ENCODE measurements at places on chromosomes 1 and 21.

DNA sequence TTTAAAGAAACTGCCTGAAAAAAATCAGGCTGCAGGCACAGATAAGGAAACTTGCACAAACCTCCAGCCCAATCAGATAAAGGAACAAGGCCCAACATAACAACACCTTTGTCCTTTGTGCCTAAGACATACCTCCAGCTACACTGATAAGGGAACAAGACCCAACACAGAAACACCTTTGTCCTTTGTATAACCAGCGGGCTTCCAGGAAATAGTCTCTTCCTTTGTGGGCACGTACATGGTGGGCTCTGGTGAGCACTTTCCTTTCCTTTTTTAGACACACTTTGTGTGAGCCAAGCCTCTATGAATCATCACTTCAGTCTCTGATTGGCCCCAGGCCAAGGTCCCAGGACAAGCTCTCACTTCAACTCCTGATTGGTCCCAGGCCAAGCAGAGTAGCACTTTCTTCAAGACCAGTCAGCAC is 23.6 kb downstream of the ZNF670 start:
- no peak for DNase-seq

- peak; percentile 51 for DNase-seq
These were observed 81.0 kb downstream of the MAN1C1 start for GRCh38 chr1:25697435-25698217.

DNA sequence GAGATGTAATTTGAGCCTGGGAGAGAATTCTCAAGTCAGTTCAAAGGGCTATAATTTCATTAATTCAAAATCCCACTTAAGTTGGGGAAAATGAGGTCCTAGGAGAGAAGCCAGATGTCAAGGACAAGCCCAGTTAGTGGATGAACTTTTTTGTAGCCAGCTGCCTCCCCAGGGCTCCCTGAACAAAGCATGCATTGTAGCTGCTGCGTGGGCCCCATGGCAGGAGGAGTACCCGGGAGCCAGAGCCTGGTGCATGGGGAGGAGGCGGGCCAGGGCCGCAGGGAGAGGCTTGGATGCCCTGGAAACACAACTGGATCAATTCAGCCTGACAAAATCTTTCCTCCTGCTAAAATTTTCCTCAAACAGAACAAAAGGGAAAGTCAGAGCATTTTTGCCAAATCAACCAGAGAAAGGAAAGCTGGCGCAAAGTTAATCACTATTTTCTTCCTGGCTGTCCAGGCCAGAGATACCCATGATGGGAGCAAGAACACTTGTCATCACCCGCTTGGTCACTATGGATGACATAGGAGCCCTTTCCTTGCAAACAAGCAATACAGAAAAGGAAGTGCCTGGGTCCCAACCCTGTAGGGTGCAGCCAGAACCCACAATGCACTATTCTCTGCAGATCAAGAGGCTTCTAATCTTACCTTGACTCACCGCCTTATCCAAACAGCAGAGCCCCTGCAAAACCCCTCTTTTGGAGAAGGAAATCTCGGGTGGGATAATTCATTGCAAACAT is 248.1 kb upstream of the RAB4A start:
- no peak for DNase-seq

DNA sequence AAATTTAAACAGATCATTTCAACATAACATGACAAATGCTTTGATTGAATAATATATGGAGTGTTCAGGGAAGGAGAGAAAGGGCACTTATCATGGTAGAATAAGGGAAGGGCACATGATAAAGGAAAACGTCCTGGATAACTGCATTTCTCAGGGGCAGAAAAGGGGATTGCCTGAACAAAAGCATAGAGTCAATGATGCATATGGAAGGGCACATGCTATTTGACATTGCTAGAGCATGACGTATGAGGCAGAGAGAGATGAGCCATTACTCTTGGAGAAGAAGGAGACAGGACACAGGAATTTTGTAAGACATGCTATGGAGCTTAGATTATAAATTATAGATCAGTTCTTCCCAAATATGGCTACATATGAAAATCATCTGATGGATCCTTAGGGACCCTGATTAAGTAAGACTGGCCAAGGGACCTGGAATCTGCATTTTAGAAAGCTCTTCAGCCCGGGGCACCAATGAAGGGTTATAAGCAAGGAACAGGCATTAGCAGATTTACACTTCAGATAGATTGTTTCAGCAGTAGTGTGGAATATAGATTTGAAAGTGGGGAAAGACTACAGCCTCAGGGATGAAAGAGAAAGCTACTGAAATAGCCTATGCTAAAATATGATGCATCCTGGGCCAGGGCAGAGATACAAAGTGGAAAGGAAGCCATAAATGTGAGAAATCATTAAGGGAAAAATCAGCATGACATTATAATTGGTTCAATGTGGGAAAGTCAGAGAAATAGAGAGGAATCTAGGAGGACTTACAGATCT is 21.3 kb downstream of the FMO2 start:
- DNase-seq: no peak

DNA sequence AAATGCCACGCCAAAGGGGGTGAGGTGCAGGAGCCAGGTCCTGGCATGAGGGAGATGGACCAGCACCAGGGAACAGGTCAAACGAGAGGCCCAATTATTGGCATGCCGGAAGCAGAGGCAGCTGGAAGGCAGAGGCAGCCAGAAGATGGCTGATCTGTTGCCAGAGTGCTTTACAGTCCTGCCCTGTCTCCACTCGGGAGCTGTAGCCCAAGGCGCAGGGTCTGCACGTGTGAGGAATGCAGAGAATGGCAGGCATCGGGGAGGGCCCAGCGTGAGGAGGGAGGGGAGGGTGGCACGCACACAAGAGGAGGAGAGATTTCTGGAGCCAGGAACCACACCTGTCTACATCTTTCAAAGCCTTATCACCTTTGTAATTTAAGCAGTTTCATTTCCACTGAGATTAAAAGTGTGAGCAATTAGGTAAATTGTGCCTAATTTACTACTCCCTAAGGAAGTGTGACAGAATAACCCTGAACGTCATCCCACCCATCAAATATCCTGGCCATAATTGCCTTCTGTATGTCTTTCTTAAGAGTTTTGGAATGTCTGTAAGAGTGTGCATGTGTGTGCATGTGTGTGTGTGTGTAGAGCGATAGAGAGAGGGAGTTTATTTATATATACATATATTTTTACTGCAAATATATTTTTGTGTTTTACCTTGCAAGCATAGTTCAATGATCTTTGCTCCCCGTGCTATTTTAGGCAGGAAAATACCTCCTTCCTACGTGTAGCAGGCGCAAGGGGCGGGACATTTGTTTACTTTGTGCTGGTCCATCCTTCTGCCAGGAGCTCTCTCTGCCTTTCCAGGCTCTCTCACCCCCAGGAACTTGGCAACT is 125.5 kb upstream of the SERBP1 start:
- DNase-seq: no peak
